ENCODE measurements at places on chromosomes 11 and 22. TPM values are rescaled to one million over a fixed set of nuclear protein-coding genes. Genes with fewer than 3 reads are reported as not detected.

- peak; percentile 95 for DNase-seq
These were observed 43.9 kb upstream of the FAT3 start for GRCh38 chr11:92180664-92181251.

DNA sequence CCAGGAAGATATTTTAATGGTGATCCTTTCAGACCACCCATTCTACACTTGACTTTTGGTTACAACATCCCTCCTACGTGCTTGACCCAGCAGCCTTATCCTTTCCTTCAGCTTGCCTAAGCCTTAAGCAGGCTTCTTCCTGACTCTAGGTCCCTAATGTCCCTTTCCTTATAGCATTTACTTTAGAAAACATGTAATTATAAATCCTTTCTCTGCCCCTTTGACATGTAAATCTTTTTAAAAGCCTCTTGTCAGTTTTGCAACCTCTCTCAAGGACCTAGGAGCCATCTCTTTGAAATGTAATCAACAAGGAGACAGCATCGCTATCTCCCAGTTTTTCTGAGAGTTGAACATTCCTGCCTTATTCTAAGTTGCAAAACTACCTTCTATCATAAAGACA lies 1255.2 kb downstream of the LRRC4C start:
- no peak for DNase-seq

GRCh38 chr22:45554040-45554406 lies 51.3 kb downstream of the FBLN1 start:
- no peak for DNase-seq

- no peak for DNase-seq
These were observed 24.7 kb upstream of the PCF11 start for GRCh38 chr11:83132191-83132590.

The VPREB1 gene
- not detected for total RNA-seq

The RASGRP2 gene
- total RNA-seq = 0.05 TPM

Measured in renal cortical epithelial cell (primary cell).